Small intestine (tissue), 16 donors: ENCODE measurements at places on chromosomes 7 and 10. TPM values are rescaled to one million over a fixed set of nuclear protein-coding genes. Genes with fewer than 3 reads are reported as not detected.

FOXP2 gene
- 1.7 TPM for polyA plus RNA-seq

NKX1-2 gene
- not detected for polyA plus RNA-seq

- H3K36me3 ChIP-seq = no peaks in the 10 kb centered on the region
- H3K27ac ChIP-seq = no peak overlapping the region
- no peaks in the 10 kb centered on the region for H3K27me3 ChIP-seq
- no peak overlapping the region for H3K4me3 ChIP-seq
- no peaks in the 10 kb centered on the region for H3K4me1 ChIP-seq
These were observed 61.7 kb downstream of the SH2D4B start for GRCh38 chr10:80599424-80599847.

JAKMIP3 gene
- 0.06 TPM for polyA plus RNA-seq

PCLO gene
- 2.9 TPM for polyA plus RNA-seq

GRCh38 chr7:37007691-37008090, 283.4 kb upstream of the AOAH start:
- no peaks in the 10 kb centered on the region for H3K36me3 ChIP-seq
- DNase-seq = no peak
- no peak overlapping the region for H3K4me3 ChIP-seq
- H3K27me3 ChIP-seq = no peaks in the 10 kb centered on the region

ABCC2 gene
- 29.5 TPM for polyA plus RNA-seq

DNA sequence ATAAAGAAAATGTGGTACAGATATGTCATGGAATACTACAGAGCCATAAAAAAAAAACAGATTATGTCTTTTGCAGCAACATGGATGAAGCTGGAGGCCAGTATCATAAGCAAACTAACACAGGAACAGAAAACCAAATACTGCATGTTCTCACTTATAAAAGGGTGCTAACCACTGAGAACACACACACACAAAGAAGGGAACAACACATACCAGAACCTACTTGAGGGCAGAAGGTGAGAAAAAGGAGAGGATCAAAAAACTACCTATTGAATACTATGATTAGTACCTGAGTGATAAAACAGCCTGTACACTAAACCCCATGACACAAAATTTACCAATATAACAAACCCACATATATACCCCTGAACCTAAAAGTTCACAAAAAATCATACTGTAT, 144.6 kb downstream of the TPK1 start:
- H3K27me3 ChIP-seq = no peaks in the 10 kb centered on the region
- no peak overlapping the region for H3K4me3 ChIP-seq
- H3K36me3 ChIP-seq = no peaks in the 10 kb centered on the region

DNA sequence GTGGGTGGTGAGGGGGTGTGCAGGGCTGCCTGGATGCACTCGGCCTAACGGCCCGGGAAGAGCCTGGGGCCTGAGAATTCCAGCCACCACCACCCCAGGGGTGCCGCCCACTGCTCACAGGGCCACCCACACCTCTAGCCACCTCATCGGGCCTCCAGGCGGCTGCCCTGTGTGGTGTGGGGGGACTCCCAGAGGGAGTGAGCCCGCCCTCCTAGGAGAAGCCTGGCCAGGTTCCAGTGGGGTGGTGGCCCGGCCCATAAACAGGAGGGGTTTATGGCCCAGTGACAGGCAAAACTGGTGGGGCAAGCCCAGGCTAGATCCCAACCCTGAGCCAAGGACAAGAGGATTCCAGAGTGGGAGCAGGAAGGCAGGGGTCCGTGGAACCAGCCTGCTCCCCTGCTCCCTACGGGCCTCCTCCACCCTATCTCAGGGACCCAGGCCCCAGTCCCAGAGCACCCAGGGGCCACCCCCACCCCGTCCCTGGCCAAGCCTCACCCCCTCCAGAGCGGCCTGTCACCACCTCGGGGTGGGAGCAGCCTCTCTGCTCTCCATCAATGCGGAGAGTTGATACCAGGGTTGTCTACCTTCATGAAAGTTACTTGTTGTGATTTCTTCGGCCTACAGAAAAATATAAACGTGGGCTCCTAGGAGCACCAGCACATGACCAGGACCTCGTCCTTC, 20.2 kb upstream of the PDGFA start:
- H3K4me1 ChIP-seq = peaks cover 8% of the 10 kb centered on the region
- DNase-seq = peak; percentile 96
- no peaks in the 10 kb centered on the region for H3K27me3 ChIP-seq
- peak overlapping the region; percentile 88 for H3K27ac ChIP-seq
- no peak overlapping the region for H3K4me3 ChIP-seq
- H3K36me3 ChIP-seq = no peaks in the 10 kb centered on the region

PIK3CG gene
- 1.1 TPM for polyA plus RNA-seq

DNA sequence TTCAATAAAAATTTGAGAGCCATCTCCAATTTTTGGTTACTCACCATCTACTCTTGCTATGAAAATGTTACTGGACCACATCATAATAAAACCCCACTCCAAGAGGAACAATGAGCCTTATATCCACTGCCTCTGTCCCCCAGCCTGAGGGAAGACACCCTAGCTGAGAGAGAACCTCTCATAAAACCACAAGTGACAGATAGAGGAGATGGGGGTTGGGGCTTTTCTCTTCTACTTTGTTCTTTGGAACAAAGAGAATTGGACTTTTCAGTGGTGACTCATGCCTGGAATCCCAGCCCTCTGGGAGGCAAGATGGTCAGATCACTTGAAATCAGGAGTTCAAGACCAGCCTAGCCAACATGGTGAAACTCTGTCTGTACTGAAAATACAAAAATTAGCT, 27.6 kb upstream of the TAS2R16 start:
- H3K36me3 ChIP-seq = no peaks in the 10 kb centered on the region
- DNase-seq = no peak
- no peak overlapping the region for H3K27ac ChIP-seq
- no peaks in the 10 kb centered on the region for H3K4me1 ChIP-seq

C10orf105 gene
- polyA plus RNA-seq = not detected

- H3K4me1 ChIP-seq = no peaks in the 10 kb centered on the region
- H3K36me3 ChIP-seq = no peaks in the 10 kb centered on the region
- DNase-seq = no peak
- no peak overlapping the region for H3K4me3 ChIP-seq
These were observed 30.2 kb upstream of the ARHGAP12 start for GRCh38 chr10:31958856-31959255.

GRCh38 chr10:110364531-110364937, 59.8 kb upstream of the SMNDC1 start:
- no peak overlapping the region for H3K4me3 ChIP-seq
- no peaks in the 10 kb centered on the region for H3K27me3 ChIP-seq
- peaks cover 36% of the 10 kb centered on the region for H3K4me1 ChIP-seq
- no peak overlapping the region for H3K27ac ChIP-seq

PLCE1 gene
- polyA plus RNA-seq = 22.7 TPM

GAD2 gene
- polyA plus RNA-seq = 1.4 TPM

DNA sequence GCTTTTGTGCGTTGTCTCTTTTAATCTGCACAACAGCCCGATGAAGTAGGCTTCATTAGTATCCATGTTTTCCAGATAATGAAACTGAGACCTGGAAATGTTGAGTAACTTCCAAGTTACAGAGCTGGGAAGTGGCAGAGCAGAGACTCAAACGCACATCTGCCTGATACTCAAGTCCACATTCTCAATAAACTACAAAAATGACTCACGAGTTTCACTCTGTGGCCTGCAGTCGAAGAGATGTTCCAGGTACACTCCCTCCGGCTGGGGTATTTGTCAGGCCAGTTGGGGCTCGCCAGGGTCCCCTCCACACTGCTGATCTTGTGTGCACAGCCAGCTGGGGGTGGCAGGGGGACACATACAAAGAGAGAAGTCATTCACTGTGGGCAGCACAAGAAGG, 17.7 kb upstream of the OPALIN start:
- H3K27me3 ChIP-seq = no peaks in the 10 kb centered on the region
- H3K36me3 ChIP-seq = no peaks in the 10 kb centered on the region
- no peak overlapping the region for H3K4me3 ChIP-seq
- no peak for DNase-seq

SFXN3 gene
- 35.0 TPM for polyA plus RNA-seq

DNA sequence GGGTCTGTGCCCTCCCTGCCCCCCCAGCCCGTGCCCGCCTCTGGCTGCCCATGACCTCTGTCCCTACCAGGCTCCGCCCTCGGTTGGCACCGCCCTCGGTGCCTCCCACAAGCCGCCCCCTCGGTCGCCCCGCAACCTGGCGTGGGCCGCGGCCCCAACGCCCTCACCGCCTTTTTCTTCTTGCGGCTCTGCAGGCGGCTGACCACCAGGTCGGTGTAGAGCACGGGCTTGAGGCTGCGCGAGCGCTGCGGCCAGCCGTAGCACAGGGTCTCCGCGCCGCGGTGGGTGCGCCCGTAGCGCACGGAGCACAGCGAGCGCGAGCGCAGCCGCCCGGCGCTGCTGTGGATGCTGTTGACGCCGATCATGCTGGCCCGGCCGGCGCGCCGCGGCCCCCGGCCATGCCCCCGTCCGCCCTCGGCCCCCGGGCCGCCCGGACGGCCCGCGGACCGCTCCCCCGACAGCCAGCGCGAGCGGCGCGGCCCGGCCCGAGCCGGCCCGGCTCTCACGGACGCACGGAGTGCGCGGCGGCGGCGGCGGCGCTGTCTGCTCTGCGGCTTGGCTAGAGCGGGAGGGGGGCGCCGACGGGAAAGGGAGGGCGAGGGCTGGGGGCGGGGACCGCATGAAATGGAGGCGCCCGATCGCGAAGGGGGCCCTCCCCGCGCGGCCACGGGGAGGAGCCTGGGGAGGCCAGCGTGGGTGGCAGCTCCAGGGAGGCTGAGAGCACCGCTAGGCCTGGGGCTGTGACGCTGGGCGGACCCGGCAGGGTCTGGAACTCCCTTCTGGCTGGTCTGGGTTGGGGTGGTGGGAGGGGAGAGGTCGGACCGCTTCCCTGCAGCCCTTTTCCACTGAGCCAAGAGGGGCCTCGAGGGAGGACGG, 9.6 kb downstream of the PSD start:
- H3K36me3 ChIP-seq = no peaks in the 10 kb centered on the region
- peak overlapping the region; percentile 52 for H3K4me3 ChIP-seq
- H3K27me3 ChIP-seq = peaks cover 24% of the 10 kb centered on the region
- DNase-seq = no peak
- peak overlapping the region; percentile 79 for H3K27ac ChIP-seq

- H3K4me1 ChIP-seq = no peaks in the 10 kb centered on the region
- no peaks in the 10 kb centered on the region for H3K27me3 ChIP-seq
- peak overlapping the region; percentile 82 for H3K27ac ChIP-seq
- no peaks in the 10 kb centered on the region for H3K36me3 ChIP-seq
These were observed 600 bp downstream of the SIRT1 start for GRCh38 chr10:67884842-67885670.

DNA sequence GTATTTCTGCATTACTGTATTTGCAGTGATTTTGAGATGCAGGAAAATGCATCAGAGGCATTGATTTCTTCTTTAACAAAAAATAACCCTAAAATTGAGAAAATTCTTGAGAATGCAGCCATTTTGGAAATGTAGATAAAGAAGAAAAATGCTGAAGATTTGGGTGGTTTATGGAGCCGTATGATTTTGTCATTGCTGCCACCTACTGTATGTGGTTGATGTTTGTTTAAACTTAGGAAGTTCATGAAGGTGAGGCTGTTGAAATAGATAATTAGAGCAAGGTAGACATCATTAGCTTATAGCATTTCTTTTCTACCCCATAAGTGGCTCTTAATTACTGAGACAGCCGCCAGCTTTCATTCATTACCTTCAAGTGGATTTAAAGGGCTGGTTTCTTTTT, 92.1 kb upstream of the SAMD8 start:
- peaks cover 4% of the 10 kb centered on the region for H3K4me1 ChIP-seq
- peaks cover 10% of the 10 kb centered on the region for H3K36me3 ChIP-seq
- DNase-seq = no peak
- H3K4me3 ChIP-seq = no peak overlapping the region
- H3K27me3 ChIP-seq = no peaks in the 10 kb centered on the region

DNA sequence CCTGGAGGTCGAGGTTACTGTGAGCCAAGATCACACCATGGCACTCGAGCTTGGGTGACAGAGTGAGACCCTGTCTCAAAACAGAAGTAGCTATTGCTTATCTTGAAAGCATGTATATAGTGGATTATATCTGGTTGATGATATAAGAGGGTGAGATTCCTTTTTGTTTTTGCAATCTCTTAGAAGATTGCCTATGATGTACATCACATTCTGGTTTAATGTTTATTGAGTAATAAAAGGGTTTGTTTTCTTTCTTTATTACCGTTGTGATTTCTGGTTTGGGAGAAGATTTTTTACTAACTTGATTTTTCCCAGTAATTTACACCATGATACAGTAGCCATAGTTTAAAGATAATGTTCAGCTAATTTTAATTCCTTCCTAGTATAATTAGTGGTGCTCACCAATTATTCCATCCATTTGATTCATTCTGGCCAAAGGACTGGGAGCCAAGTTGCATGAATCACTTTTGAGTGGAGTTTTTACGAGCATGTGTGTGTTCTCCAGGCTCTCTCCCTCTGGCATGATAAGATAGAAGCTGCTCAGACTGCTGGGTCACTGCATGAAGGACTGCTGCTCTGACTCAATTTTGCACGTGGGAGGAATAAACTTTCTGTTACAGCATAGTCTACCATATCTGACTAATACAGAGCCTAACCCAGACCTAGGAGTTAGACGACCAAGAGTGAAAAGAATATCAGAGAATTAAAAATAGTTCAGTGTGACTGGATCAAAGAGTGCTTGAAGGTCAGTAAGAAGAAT, 13.5 kb upstream of the TSPAN13 start:
- H3K4me1 ChIP-seq = no peaks in the 10 kb centered on the region
- H3K36me3 ChIP-seq = no peaks in the 10 kb centered on the region
- DNase-seq = peak; percentile 48
- H3K27ac ChIP-seq = no peak overlapping the region

DNA sequence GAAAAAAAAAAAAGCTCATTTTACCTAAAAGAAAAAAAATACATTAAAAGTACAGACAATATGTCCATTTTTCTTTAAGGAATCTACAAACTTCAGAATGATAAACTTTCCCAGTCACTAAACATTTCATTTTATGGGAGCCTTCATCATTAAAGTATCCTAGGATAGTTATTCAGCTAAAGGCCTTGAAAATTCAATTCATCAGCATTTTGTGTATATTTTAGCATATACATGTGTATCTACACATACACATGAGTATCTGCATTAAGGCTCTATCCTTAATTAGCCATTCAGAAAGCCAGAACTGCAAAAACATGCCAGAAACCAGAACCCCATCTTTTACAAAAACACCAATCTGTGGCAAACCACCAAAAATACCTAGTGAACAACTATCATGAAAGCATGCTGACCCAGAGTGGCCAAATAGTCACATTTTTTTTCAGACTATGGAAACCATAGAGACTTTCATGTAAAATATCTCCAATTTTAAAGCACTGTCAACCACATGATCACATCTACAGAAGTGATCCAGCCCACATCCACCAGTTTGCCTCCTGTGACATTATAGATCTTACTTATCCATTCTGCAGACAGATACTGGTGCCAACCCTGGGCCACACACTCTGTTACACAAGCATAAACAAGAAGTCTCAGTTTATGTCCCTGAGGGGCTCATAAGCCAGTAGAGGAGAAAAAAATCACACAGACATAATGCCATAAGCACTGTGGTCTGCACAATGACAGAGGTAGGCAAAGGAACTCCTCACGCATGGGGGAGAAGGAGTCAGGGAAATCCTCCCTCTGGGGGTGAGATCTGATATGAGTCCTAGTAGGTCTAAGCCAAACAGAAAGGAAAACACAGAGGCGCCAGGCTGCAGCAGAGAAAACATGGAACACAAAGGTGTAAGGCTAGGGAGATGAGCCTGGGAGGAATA, 79.2 kb downstream of the SRPK2 start:
- no peak overlapping the region for H3K27ac ChIP-seq
- no peaks in the 10 kb centered on the region for H3K27me3 ChIP-seq
- no peak overlapping the region for H3K4me3 ChIP-seq
